ENCODE measurements at places on chromosomes 4 and X. TPM values are rescaled to one million over a fixed set of nuclear protein-coding genes. Genes with fewer than 3 reads are reported as not detected.

DNA sequence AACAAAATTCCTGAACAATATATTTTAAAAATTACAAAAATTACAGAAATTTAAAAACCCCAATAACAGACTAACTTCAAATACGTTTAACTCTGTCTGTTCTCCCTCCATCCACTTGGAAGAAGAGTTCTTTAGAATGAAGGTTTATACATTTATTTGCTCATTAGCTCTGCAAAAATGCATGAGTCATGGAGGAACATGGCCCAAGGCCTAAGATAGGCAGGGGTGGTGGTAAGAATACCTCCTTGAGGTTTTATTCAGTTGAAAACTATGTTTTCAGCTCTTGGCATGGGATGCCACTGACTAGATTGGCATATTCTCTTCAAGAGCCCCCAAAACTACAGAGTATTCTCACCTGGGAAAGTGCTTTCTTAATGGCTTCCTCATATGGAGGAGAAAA is 8.8 kb upstream of the LRRC66 start:
- peaks cover 25% of the 10 kb centered on the region for H3K36me3 ChIP-seq
- no peak for DNase-seq
- no peak overlapping the region for H3K27ac ChIP-seq
- no peaks in the 10 kb centered on the region for H3K27me3 ChIP-seq
- no peak overlapping the region for H3K4me3 ChIP-seq

DNA sequence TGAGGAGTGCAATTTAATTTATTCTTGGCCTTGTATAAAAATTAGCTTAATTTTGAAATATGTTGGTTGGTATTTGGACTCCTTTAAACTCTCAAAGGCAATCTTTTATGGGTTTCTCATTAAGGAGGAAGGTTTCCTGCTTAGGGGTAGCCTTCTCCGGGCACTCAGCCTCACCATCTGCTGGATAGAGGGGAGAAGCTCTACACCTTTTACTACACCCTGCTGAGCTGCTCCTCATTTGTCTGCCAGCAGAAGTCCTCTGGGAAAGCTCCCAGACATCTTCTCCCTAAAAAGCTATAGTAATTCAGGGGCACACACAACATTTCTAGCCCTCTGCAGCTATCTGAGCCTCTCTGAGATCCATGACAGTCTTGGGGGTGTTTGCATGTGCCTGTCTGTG is 179.1 kb downstream of the SOWAHB start:
- H3K4me3 ChIP-seq: no peak overlapping the region
- H3K36me3 ChIP-seq: no peaks in the 10 kb centered on the region
- no peaks in the 10 kb centered on the region for H3K4me1 ChIP-seq
- DNase-seq: no peak
- H3K27ac ChIP-seq: no peak overlapping the region
- H3K27me3 ChIP-seq: no peaks in the 10 kb centered on the region

- no peak for DNase-seq
- no peaks in the 10 kb centered on the region for H3K27me3 ChIP-seq
- no peak overlapping the region for H3K27ac ChIP-seq
- no peak overlapping the region for H3K4me3 ChIP-seq
Observed at GRCh38 chr4:94746746-94747145, 11.0 kb upstream of the BMPR1B start.

- no peaks in the 10 kb centered on the region for H3K36me3 ChIP-seq
- no peak for DNase-seq
- H3K4me1 ChIP-seq: no peaks in the 10 kb centered on the region
Observed at GRCh38 chrX:50161127-50161526, 39.7 kb downstream of the AKAP4 start.

GRCh38 chrX:17802756-17803155 is 58.3 kb downstream of the RAI2 start:
- H3K27ac ChIP-seq: no peak overlapping the region
- H3K36me3 ChIP-seq: no peaks in the 10 kb centered on the region
- no peak overlapping the region for H3K4me3 ChIP-seq
- DNase-seq: no peak
- no peaks in the 10 kb centered on the region for H3K4me1 ChIP-seq
- H3K27me3 ChIP-seq: no peaks in the 10 kb centered on the region

DNA sequence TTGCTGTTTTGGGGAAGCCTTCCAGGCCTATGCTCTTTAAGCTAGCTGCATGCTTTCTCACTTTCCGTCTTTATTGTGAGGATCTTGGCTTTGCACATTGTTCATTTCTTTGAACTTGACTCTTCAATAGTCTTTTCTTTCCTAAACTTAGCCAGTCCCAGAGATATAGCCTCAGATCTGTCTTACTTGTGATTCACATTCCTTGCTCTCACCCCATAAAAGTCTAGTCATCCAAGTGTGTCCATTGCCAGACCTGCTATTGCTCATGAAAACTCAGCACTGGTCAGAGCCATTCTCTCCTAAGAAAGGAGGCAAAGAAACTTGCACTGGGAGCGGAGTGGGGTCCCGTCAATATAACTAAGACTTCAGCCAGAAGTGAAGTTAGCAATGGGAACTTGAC is 275.0 kb upstream of the CTSO start:
- no peaks in the 10 kb centered on the region for H3K36me3 ChIP-seq
- no peaks in the 10 kb centered on the region for H3K4me1 ChIP-seq
- DNase-seq: no peak
- no peak overlapping the region for H3K27ac ChIP-seq
- no peak overlapping the region for H3K4me3 ChIP-seq

- no peak for DNase-seq
- peaks cover 1% of the 10 kb centered on the region for H3K4me1 ChIP-seq
- no peaks in the 10 kb centered on the region for H3K36me3 ChIP-seq
- no peak overlapping the region for H3K27ac ChIP-seq
- H3K27me3 ChIP-seq: no peaks in the 10 kb centered on the region
Observed at GRCh38 chr4:151475035-151475714, 66.2 kb downstream of the FHIP1A start.

DNA sequence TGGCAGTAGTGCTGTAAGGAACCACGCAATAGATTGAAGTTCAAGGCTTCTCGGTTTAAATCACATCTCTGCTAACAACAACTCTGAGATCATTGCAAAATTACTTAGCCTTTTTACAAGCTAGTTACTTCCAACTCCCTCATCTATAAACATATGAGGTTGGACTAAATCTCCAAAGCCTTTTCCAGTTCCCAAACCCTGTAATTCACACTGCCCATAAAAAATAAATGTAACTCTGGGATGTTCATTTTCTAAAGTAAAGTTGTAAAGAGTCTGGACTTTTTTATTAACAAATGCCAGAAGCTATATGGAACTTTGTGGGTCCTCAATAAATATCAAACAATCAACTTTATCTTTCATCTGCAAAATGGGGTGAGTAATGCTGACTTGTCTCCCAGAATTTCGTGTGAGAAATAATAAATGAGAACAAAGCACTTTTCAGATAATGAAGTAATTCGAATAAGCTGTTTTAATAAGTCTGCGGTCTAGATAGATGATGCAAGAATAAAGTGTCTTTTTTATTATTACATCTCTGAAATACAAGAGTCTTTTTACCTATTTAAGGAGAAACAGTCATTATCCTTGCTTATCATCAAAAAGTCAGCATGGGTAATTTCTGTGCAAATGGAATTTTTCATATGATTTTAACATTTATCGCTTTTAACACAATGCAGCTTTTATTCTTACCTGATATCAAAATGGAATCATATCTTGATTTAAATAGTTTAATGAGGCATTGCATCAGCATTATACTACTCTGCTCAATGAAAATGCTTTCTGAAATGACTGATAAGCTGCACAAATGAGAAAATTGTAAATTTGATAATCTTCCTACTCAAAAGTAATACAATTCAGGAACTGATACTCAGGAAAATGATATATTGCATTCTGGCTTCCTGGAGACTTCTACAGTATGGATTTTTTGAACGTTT is 252.6 kb downstream of the BANK1 start:
- DNase-seq: no peak
- H3K4me1 ChIP-seq: no peaks in the 10 kb centered on the region
- no peak overlapping the region for H3K4me3 ChIP-seq
- no peaks in the 10 kb centered on the region for H3K27me3 ChIP-seq
- H3K27ac ChIP-seq: no peak overlapping the region

- DNase-seq: peak; percentile 87
- H3K27ac ChIP-seq: peak overlapping the region; percentile 16
- no peaks in the 10 kb centered on the region for H3K36me3 ChIP-seq
- peaks cover 21% of the 10 kb centered on the region for H3K4me1 ChIP-seq
- H3K27me3 ChIP-seq: no peaks in the 10 kb centered on the region
- no peak overlapping the region for H3K4me3 ChIP-seq
Observed at GRCh38 chr4:184287697-184288255, 70.1 kb upstream of the ENPP6 start.

GRCh38 chrX:117996408-117996807 is 120.2 kb downstream of the KLHL13 start:
- H3K27me3 ChIP-seq: no peaks in the 10 kb centered on the region
- DNase-seq: no peak
- no peak overlapping the region for H3K27ac ChIP-seq
- no peaks in the 10 kb centered on the region for H3K36me3 ChIP-seq
- H3K4me3 ChIP-seq: no peak overlapping the region

GRCh38 chr4:89658701-89659024 is 178.3 kb downstream of the SNCA start:
- no peak overlapping the region for H3K27ac ChIP-seq
- no peaks in the 10 kb centered on the region for H3K27me3 ChIP-seq
- no peaks in the 10 kb centered on the region for H3K4me1 ChIP-seq
- no peaks in the 10 kb centered on the region for H3K36me3 ChIP-seq
- no peak for DNase-seq

- H3K27ac ChIP-seq: no peak overlapping the region
- no peaks in the 10 kb centered on the region for H3K4me1 ChIP-seq
- H3K4me3 ChIP-seq: no peak overlapping the region
- no peak for DNase-seq
Observed at GRCh38 chr4:89249313-89249712, 58.3 kb downstream of the GPRIN3 start.

GRCh38 chr4:30538794-30539193 is 181.4 kb upstream of the PCDH7 start:
- no peak for DNase-seq
- H3K4me1 ChIP-seq: no peaks in the 10 kb centered on the region
- no peak overlapping the region for H3K27ac ChIP-seq
- H3K4me3 ChIP-seq: no peak overlapping the region

DNA sequence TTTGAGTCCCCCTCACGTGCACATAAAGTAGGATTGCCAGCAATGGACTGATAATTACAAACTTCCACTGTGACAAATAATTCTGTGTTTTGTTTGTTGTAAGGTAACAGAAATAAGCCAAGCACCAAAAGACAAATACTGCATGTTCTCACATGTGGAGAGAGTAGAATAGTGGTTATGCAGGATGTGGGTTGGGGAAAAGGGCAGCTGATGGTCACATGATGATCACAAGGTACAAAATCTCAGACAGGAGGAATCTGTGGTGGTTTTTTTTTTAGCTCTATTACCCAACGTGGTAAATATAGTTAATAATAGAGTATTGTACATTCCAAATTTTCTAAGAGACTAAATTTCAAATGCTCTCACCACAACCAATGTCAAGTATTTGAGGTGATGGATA is 182.3 kb downstream of the BANK1 start:
- H3K36me3 ChIP-seq: no peaks in the 10 kb centered on the region
- H3K4me3 ChIP-seq: no peak overlapping the region
- no peaks in the 10 kb centered on the region for H3K4me1 ChIP-seq
- DNase-seq: no peak

GRCh38 chr4:20254511-20255250 is 3.0 kb downstream of the SLIT2 start:
- H3K27ac ChIP-seq: peak overlapping the region; percentile 49
- peaks cover 15% of the 10 kb centered on the region for H3K4me1 ChIP-seq
- no peaks in the 10 kb centered on the region for H3K27me3 ChIP-seq
- peak overlapping the region; percentile 59 for H3K4me3 ChIP-seq

DNA sequence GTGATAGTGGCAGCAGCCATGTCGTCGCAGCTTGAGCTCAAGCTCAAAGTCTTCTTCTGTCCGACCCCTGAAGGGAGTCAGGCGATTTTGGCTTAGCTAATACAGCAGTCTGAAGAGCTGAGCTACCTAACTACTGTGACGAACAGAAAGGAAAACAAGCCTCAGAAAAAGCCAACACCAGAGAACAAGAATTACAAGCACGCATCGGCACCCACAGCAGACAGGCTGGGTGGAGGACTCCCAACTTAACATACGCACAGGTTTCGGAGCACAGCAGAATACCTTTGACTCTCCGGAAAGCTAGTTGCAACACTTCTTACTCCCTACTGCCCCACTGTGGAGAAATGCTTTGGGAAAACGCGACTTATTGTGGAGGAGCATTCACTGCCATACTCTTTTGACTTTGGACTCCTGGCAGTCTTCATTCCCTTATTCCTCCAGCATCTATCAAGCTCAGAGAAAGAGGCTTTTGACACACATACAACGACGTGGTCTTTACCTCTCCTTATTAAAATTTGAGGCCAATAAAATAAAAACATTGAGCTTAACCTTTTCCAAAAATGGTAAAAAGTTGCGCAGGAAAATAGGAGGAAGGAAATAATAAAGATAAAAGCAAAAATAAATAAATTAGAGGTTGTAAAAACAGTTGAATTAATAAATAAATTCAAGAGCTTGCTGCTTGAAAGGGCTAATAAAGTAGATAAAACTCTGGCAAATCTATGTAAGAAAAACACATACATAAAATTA is 41.3 kb upstream of the GPC3 start:
- no peaks in the 10 kb centered on the region for H3K36me3 ChIP-seq
- H3K27me3 ChIP-seq: no peaks in the 10 kb centered on the region
- no peak overlapping the region for H3K27ac ChIP-seq
- no peak for DNase-seq
- no peak overlapping the region for H3K4me3 ChIP-seq
- H3K4me1 ChIP-seq: no peaks in the 10 kb centered on the region

GRCh38 chr4:40369437-40370274 is 34.5 kb downstream of the CHRNA9 start:
- H3K36me3 ChIP-seq: no peaks in the 10 kb centered on the region
- no peak for DNase-seq
- H3K4me1 ChIP-seq: no peaks in the 10 kb centered on the region
- no peak overlapping the region for H3K27ac ChIP-seq
- no peak overlapping the region for H3K4me3 ChIP-seq
- H3K27me3 ChIP-seq: no peaks in the 10 kb centered on the region

- no peak overlapping the region for H3K27ac ChIP-seq
- no peaks in the 10 kb centered on the region for H3K36me3 ChIP-seq
- H3K4me3 ChIP-seq: no peak overlapping the region
- no peak for DNase-seq
- no peaks in the 10 kb centered on the region for H3K27me3 ChIP-seq
Observed at GRCh38 chrX:134570899-134571298, 87.4 kb downstream of the PLAC1 start.

DNA sequence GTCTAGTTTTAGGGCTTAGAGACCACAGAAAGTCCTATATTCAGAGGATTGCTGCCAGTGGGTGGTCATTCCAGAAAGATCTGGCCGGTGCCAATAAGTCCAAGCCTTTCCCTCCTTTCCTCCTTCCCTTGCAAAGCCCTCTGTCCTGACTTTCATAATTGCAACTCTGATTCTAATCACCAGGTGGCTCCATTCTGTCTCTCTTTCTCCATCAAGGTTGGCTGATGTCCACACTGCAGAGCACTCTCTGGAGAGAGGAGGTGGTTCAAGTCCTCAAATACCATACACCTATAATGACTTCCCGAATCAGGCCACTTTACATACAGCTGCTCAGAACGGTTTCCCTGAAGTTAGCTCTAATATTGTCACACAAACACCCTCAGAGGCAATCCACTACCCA is 22.4 kb upstream of the ARMCX4 start:
- no peak overlapping the region for H3K4me3 ChIP-seq
- H3K4me1 ChIP-seq: no peaks in the 10 kb centered on the region
- no peaks in the 10 kb centered on the region for H3K27me3 ChIP-seq

KLF3 gene
- 85.4 TPM for total RNA-seq

HPRT1 gene
- total RNA-seq: 14.5 TPM

GASK1B gene
- total RNA-seq: 24.3 TPM

BST1 gene
- total RNA-seq: 5.2 TPM

RBMXL3 gene
- not detected for total RNA-seq

CYLC1 gene
- total RNA-seq: not detected

BGN gene
- 106 TPM for total RNA-seq

FAM133A gene
- total RNA-seq: not detected

Measured in vagina (tissue), 2 donors.